Left renal pelvis (tissue), 4 donors: ENCODE measurements at places on chromosomes 1 and 21. TPM values are rescaled to one million over a fixed set of nuclear protein-coding genes. Genes with fewer than 3 reads are reported as not detected.

PLEKHA6 gene
- 46.1 TPM for polyA plus RNA-seq

HLX gene
- polyA plus RNA-seq = 11.2 TPM

ICOSLG gene
- 7.0 TPM for polyA plus RNA-seq

GRCh38 chr21:43940329-43941050 lies 71.6 kb upstream of the TRAPPC10 start:
- no peak for DNase-seq

- DNase-seq = no peak
Observed at GRCh38 chr1:23528250-23528978, 2.6 kb downstream of the E2F2 start.

DNA sequence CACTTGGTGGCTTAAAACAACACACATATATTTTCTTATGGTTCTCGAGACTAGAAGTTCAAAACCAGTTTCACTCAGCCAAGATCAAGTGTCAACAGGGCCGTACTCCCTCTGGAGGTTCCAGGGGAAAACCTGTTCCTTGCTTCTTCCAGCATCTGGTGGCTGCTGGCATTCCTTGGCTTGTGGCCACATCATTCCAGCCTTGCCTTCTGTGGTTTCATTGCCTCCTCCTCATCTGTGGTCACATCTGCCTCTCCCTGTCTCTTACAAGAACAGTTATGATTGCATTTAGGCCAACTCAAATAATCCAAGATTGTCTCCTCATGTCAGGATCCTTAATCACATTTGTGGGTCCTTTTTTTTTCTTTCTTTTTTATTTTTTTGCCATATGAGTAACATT lies 240.7 kb upstream of the HOOK1 start:
- no peak for DNase-seq

GRCh38 chr1:209412036-209412435 lies 171.5 kb upstream of the CAMK1G start:
- DNase-seq = no peak

GRCh38 chr1:4637616-4638344 lies 16.6 kb upstream of the AJAP1 start:
- no peak for DNase-seq
